Stimulated activated CD8-positive, alpha-beta memory T cell treated with anti-CD3 and anti-CD28 coated beads, Interleukin-2, amount 100 ng/mL, for 1 hour (primary cell): ENCODE measurements at places on chromosomes 5 and 9.

DNA sequence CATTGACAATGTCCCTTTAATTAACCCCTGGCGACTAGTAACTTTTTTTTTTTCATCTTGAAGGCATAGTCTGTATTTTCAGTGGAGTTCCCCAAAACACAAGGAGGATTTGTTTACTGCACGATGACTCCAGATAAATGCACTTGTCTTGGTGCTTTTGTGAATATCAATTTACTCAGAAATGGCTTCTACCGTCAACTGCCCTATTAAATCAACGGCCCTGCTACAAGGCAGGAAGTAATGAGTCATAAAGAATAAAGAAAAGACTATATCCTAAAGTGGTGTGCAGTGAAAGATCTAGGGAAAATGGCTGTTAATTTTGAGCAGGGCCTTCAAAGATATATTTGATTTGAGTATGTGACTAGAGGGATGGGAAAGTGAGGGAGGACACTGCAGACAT lies 388.3 kb upstream of the CHD1 start:
- no peak for DNase-seq

DNA sequence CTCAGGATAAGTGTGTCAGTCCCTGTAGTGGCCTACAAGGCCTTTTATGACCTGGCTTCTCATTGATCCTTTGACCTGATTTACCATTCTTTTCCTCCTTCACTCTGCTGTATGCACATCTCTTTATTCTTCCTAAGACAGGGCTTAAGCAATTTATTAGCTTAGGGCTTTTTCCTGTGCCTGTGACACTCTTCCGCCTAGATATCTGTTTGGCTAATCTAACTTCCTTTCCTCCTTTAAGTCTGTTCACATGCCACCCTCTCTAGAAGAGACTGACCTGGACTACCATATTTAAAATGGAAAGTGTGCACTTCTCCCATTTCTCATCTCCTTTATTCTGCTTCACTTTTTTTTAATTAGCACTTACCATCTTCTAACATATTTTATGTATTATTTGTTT lies 29.1 kb downstream of the FOCAD start:
- DNase-seq: no peak

- DNase-seq: no peak
Measured at GRCh38 chr5:37554938-37555337, 175.8 kb downstream of the WDR70 start.

DNA sequence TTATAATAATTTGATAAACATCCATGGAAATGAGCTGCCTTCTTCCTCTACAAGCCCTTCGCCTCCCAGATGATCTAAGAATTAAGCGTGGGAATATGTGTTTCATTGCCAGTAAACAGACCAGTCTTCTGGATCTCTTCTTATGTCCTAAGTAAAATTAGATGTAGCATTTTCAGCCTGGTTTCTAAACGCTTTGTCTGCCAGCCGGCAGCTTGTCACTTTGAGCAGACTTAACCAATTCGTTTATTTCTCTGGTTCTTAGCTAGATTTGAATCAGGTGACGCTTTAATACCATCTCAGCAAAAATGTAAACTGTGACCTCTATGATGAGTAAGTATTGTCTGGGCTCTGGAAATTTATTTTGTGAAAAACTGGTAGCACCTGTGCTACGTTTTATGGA lies 380.6 kb upstream of the NUDT12 start:
- DNase-seq: no peak

- no peak for DNase-seq
Measured at GRCh38 chr9:36006549-36007315, 30.0 kb upstream of the RECK start.

DNA sequence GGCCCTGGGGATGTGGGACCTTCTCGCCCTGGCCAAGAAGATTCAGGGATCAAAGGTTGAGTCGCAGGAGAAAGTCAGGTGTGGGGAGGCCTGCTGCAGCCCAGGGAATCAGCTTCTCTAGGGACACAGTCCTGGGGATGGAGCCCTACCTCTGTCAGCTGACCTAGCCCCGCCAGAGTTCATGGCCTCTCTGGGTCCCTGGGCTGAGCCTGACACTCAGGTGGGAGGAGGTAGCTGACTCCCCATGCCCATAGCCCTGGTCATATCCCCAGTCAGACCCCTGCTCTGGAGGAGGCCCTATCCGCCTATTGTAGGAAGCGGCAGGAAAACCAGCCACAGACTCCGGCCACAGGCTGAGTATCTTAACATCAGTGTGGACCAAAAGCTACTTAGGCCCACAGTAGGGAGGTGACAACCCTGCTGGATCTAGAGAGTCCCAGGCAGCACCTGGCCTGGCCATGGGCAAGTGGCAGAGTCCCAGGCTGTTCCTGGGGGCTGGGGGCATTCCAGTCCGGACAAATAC lies 15.0 kb upstream of the MRNIP start:
- no peak for DNase-seq

DNA sequence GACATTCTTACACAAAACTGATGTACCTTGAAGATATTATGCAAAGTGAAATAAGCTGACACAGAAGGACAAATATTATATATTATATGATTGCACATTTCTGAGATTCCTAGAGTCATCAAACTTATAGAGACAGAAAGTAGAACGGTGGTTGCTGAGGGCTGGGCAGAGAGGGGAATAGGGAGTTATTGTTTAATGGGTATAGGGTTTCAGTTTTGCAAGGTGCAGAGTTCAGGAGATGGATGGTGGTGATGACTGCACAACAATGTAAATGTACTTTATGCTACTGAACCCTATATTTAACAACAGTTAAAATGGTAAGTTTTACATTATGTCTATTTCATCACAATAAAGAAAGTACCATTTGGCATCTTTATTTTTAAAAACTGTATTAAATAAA lies 315.8 kb upstream of the POU5F2 start:
- no peak for DNase-seq

DNA sequence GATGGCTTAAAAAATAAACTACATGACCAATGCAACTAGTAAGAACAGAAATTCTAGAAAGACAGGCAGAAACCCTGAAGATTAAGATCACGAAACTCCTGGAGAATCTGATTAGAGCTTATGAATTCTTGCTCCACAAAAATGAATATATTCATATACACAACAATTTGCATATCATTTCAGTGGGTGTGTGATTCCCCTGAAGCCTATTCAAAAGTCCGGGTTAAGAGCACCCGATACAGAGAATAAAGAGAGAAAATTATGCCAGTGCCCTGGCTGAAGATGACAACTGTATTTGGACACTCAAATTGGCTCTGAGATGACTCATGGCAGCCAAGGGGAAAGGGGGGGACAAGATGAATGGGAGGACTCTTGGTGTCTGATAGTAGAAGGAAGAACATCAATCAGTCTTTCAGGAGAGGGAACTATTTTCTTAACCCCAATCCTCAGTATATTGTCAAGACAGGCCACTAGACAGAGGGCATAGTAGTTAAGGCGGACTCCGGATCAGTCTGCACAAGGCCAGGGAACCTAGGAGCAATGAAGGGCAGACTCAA lies 6.0 kb downstream of the TMOD1 start:
- DNase-seq: no peak

GRCh38 chr9:87157366-87158031 lies 210.2 kb upstream of the GAS1 start:
- DNase-seq: no peak

- no peak for DNase-seq
Measured at GRCh38 chr5:14696057-14696456, 31.5 kb downstream of the OTULIN start.

DNA sequence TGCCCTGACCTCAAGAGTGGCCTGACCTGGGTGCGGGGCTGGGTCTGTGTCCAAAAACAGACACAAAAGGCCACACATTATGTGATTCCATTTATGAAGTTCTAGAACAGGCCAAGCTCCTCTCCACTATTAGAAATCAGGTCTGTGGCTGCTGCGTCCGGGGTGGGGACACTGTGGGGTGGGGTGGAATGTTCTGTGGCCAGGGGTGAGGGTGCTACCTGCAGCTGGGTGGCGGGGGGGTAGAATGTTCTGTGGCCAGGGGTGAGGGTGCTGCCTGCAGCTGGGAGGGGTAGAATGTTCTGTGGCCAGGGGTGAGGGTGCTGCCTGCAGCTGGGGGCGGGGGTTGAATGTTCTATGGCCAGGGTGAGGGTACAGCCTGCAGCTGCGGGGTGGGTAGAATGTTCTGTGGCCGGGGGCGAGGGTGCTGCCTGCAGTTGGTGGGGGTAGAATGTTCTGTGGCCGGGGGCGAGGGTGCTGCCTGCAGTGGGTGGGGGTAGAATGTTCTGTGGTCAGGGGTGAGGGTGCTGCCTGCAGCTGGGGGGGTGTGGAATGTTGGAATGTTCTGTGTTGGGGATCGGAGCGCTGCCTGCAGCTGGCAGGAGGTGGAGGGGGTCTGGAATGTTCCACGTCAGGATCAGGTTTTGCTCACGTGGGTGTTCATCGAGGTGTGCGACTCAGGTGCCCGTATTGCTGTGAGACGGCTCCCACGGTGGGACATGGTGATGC lies 8.3 kb downstream of the LCN12 start:
- peak; percentile 29 for DNase-seq

DNA sequence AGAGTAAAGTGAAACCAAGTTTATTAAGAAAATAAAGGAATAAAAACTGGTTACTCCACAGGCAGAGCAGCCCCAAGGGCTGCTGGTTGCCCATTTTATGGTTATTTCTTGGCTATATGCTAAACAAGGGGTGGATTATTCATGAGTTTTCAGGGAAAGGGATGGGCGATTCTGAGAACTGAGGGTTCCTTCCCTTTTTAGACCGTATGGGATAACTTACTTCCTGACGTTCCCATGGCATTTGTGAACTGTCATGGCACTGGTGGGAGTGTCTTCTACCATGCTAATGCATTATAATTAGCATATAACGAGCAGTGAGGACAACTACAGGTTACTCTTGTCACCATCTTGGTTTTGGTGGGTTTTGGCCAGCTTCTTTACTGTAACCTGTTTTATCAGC lies 323.9 kb upstream of the PTGER4 start:
- DNase-seq: no peak

GRCh38 chr5:170612256-170612678 lies 108.4 kb downstream of the KCNIP1 start:
- DNase-seq: no peak
